Bladder microvascular endothelial cell (primary cell): ENCODE measurements at places on chromosomes 7 and 10. TPM values are rescaled to one million over a fixed set of nuclear protein-coding genes. Genes with fewer than 3 reads are reported as not detected.

KIAA1549 gene
- 1.1 and 6.0 TPM in 2 replicates for total RNA-seq

OAT gene
- total RNA-seq: 72.7 and 113 TPM in 2 replicates

C10orf53 gene
- total RNA-seq: not detected in 2 replicates

MPP7 gene
- 0.32 and 10.6 TPM in 2 replicates for total RNA-seq

UNCX gene
- total RNA-seq: not detected in 2 replicates

RET gene
- total RNA-seq: 0.69 TPM in 1 of 2 replicates, not detected in the other
